ENCODE measurements at places on chromosomes 7 and 10. TPM values are rescaled to one million over a fixed set of nuclear protein-coding genes. Genes with fewer than 3 reads are reported as not detected.

Gene DEPP1
- total RNA-seq = 375 TPM

Gene SMKR1
- not detected for total RNA-seq

Gene CDK14
- total RNA-seq = 17.3 TPM

Gene PNLIPRP1
- not detected for total RNA-seq

Gene CXCL12
- 156 TPM for total RNA-seq

Gene ADCY1
- total RNA-seq = 0.94 TPM

Gene SPDYE16
- total RNA-seq = not detected

Gene ZNF33B
- total RNA-seq = 14.8 TPM

Gene SOSTDC1
- total RNA-seq = not detected

Gene PILRA
- total RNA-seq = 44.2 TPM

Gene FBXO24
- total RNA-seq = not detected

Gene TNPO3
- total RNA-seq = 34.2 TPM

Gene PCLO
- total RNA-seq = 6.7 TPM

Gene HSPA12A
- total RNA-seq = 18.3 TPM

Gene ZCWPW1
- total RNA-seq = 6.0 TPM

Gene ABCB4
- 0.88 TPM for total RNA-seq

Gene PLAU
- total RNA-seq = 11.1 TPM

Gene GIMAP2
- 10.9 TPM for total RNA-seq

Gene NODAL
- not detected for total RNA-seq

Gene COL1A2
- total RNA-seq = 164 TPM

Gene A1CF
- not detected for total RNA-seq

Gene ITGA8
- 3.6 TPM for total RNA-seq

Gene METTL27
- total RNA-seq = 7.9 TPM

Gene MALRD1
- total RNA-seq = 1.0 TPM

Gene HOXA3
- total RNA-seq = 3.9 TPM

Gene UTF1
- not detected for total RNA-seq

Gene METTL2B
- 19.8 TPM for total RNA-seq

Gene INA
- total RNA-seq = not detected

Gene SPDYE8
- not detected for total RNA-seq

Gene ARMC3
- not detected for total RNA-seq

Gene NUTM2D
- total RNA-seq = 3.5 TPM

Gene PTER
- total RNA-seq = 26.7 TPM

Gene ADAM12
- total RNA-seq = 16.3 TPM

Gene HABP2
- total RNA-seq = not detected

Gene STEAP1B
- not detected for total RNA-seq

Gene PSTK
- total RNA-seq = 2.4 TPM

Gene ACHE
- not detected for total RNA-seq

Gene EEF1AKMT2
- 19.6 TPM for total RNA-seq

Gene NKX2-3
- not detected for total RNA-seq

Gene TAS2R60
- 0.82 TPM for total RNA-seq

Gene GSTO2
- total RNA-seq = not detected

Gene GLUD1
- 127 TPM for total RNA-seq

Gene PNLIP
- not detected for total RNA-seq

Gene LLCFC1
- total RNA-seq = not detected

Gene ARID5B
- 75.3 TPM for total RNA-seq

Gene MEIG1
- total RNA-seq = not detected

Gene PIP
- total RNA-seq = not detected

Gene MMP21
- 0.51 TPM for total RNA-seq

Gene PRKG1
- 17.2 TPM for total RNA-seq

Measured in subcutaneous adipose tissue (tissue), 4 donors.